ENCODE measurements at places on chromosomes 6 and 20.

DNA sequence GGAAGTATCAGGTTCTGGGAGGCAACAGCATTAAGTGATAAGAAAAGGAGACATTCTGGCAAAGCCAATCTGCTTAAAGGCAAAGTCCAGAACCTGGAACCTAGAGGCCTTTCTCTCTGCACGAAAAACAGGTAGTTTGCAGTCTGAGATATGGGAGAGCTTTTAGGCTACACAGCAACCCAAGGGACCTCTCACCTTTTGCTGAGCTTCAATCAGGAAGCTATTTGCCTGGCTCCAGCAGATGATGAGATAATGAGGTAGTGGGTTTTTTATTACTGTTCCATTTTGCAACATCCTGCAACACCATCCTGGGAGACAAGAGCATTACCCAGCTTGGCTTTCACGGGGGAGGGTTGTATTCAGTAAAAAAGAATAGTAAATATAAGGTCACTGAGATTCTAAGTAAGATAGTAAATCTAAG lies 143.1 kb downstream of the ADGRG6 start:
- DNase-seq = no peak

DNA sequence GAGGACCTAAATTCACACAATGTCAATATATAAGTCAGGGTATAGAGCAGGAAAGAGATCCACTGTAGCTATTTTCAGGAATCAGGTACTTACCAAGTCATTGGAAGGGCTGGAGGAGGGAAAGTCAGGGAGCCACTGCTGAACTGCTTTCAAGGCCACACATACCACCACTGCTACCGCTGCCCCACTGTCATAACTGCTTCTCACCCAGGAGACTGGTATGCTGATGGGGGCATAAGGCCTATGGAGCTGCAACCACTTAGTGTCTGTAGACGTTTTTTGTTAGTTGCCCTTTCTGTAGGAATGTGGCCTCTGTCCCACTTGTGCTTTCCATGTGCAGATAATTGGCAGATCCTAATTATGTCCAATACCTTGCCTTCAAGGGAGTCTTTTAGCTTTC lies 5.4 kb downstream of the SMAP1 start:
- DNase-seq = no peak

- DNase-seq = no peak
Observed at GRCh38 chr6:42929821-42930360, 611 bp downstream of the CNPY3 start.

DNA sequence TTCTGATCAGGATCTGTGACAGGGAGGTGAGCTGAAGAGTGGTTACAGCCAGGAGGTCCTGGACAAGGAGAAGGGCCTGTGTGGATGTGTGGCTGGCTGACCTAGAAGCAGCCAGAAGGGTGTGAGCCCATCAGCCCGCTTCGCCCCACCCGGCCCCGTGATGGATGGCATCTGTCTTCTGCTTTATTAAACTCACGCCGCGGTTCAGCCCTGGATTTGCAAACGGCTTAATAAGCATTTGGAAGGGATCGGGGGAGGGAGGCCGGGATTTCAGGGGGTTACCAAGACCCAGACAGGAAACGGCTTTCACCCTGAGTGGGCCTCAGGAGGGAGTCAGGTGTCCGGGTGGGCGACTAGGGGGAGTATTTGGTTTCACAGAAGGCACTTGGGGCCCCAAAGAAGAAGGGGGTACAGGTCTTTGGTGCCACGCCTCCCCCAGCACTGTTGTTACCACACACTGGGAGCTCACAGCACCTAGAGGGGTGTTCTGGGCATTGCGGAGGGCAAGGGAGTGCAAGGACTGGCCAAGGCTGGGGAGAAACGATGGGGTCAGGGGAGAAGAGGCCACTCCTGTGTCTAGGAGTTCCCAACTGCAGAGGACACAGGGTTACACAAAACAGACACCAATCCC lies 53.8 kb upstream of the FOXP4 start:
- no peak for DNase-seq

DNA sequence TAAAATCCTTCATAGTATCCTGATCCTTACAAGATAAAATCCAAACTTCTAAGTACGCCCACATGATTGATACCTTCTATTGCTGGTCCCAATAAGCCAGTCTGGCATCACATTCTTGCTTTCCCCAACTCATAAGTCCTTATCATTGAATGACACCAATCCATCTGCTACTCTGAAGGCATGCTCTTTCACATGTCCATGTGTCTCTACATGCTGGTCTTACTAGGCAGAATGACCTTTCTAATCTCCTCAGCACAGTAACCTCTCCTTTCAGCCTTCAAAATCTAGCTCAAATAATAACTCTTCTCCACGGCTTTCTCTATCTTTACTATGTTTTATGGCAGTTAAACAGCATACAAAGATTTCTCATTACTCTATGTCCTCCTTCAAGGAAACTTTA lies 71.1 kb downstream of the ASCC3 start:
- no peak for DNase-seq

DNA sequence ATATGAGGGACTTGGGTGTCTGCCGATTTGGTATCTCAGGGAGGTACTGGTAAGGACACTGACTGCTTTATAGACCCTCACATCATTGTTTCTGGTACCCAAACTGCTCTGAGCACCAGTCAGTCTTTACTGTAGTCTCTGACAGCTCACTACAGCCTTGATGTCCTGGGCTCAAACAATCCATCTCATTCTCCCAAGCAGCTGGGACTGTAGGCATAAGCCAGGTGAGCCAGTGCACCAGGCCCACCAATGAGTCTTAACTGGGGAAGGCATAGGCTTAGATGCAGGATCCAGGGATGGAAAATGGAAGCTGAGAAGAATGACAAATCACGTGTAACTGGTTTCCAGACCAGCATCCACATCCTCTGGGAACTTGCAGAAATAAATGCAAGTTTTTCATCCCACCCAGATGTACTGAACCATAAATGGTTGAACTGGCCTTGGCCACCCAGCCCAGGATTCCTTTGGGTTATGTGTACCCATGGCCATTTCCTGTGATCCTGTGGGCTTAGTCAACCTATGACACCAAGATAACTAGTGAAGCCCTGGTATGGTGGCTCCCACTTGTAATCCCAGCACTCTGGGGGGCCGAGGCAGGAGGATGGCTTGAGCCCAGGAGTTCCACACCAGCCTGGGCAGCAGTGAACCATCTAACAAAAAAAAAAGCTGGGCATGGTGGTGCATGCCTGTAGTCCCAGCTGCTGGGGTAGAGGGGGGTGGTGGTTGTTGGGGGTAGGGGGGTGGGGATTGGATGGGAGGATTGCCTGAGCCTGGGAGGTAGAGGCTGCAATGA lies 5.8 kb downstream of the TUBB start:
- DNase-seq = no peak

GRCh38 chr6:21785164-21785563 lies 191.6 kb downstream of the SOX4 start:
- DNase-seq = no peak

GRCh38 chr6:158026054-158026900 lies 44.6 kb downstream of the SYNJ2 start:
- DNase-seq = no peak

GRCh38 chr6:42378536-42378935 lies 73.2 kb downstream of the TRERF1 start:
- no peak for DNase-seq

- no peak for DNase-seq
Observed at GRCh38 chr6:7914991-7915789, 4.6 kb upstream of the TXNDC5 start.
